ELR (cell line): ENCODE measurements at places on chromosomes 1 and 21.

GRCh38 chr1:9413071-9413876 is 120.6 kb downstream of the SPSB1 start:
- DNase-seq: peak; percentile 81

DNA sequence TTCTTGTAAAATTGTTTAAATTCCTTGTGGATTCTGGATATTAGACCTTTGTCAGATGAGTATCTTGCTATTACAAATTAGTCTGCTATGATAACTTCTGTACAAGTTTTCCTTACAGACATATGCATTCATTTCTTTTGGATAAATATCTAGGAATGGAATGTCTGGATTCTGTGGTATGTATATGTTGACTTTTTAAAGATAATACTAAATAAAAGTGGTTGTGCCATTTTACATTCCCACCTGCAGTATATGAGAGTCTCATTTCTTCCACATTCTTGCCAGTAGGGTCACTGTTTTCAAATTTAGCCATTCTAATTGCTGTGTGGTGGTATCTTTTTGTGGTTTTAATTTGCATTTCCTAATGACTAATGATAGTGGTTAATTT is 53.9 kb downstream of the SYDE2 start:
- DNase-seq: peak; percentile 43

GRCh38 chr1:175317309-175317708 is 124.7 kb upstream of the KIAA0040 start:
- no peak for DNase-seq

DNA sequence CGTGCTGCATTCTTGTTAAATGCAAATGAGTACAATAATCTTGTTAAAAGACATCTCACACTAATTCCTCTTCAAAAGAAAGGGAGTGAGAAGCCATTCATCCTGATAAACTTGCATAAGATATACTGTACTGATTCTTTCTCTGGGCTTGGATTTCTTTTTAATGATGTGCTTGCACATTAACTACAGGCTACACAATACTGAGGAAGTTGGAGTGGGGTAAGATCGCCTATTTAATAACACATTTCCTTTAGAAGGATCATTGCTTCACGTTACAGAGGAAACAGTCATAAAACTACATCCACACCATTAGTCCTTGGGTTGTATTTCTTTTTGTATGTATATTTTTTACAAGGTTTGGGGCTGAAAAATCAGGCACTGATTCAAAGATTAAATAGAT is 36.6 kb downstream of the NRIP1 start:
- no peak for DNase-seq

DNA sequence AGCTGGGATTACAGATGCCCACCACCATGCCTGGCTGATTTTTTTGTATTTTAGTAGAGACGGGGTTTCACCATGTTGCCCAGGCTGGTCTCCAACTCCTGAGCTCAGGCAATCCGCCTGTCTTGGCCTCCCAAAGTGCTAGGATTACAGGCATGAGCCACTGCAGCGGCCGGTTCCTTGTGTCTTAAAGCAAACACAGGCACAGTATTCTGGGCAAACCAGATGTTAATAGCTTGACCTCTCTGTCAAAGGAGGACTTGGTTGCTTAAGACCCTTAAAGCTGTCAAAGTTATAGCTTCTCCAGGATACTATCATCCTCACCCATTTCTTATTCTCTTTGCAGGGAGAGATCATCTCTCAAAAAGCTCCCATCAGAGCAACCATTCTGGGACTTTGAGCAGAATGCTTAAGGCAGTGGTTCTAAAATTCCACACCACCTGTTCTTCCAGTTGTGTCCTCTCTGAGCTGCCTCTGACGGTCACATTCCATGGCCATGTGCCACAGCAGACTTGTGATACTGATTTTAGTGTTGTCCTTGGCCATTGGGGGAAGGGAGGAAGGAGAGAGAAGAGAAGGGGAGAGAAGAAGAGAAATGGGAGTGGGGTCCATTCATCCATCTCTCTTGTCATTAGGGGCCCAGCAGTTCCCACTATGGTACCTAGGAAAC is 81.8 kb downstream of the PBX1 start:
- DNase-seq: no peak

- peak; percentile 4 for DNase-seq
These were observed 48.0 kb downstream of the CAPN8 start for GRCh38 chr1:223617323-223618070.

DNA sequence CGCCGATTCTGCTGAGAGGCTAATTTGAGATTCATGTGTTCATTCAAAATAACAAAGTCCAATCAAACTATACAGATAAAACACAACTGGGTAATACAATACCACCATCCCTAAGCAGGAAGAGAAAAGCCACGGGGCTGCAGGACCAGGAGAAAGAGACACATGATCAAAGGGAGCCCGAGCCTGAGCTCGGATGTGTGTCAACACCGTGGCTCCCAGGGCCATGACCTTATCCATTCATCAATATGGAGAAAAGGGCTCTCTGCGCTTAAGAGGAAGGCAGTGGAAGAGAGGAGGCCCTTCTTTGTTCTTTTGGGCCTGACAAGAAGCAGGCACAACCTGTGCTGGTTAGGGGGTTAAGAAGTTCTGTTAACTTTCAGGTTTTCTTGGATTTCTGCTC is 56.7 kb downstream of the HUNK start:
- DNase-seq: no peak

DNA sequence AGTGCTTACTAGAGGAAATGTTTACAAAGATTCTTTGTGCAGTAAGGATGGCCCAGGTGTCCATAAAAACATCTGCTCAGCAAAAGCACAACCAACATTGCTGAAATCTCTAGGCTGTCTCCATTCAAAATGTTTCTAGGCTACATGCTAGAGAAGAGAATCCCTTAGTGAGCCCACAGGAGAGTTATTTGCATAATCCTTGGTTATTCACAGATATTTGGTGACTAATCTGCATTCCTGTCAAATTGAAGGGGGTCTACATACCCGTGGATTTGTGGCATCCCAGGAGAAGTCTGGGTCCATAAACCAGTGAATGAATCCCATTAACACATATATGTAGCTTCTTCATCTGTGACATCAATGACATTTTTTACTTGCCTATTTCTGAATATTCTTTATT is 261.3 kb upstream of the ESRRG start:
- DNase-seq: no peak

DNA sequence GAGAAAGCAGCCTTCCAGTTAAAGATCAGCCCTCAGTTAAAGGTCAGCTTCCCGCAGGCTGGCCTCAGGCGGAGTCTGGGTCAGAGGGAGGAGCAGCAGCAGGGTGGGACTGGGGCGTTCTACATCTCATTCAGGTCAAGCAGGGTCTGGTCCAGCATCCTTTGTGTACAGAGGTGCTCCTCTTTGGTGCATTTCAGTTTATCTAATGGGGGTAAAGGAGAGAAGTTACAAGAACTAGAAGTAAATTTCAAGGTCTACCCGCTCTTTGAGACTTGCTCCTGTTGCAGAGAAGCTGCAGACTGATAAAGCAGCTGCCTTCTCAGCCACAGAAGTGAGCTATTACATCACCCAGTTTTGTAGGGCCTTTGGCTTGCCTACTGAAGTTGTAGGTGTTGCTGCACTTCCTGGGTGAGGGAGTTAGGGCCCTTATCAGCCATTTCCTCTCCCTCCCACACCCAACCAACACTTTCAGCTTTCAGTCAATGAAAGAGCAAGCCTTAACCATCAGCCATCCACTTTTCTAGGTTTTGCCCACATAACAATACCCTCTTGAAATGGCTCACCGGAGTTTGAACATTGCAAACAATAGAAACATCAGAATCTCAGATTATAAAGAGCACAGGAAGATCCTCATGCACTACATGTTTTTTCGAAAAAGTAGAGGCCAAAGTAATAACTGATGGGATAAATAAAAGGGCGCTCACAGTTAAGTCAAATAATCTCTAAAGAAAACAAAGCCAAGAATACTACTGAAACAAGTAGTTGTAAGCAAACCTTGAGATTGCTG is 2.8 kb upstream of the NUP210L start:
- no peak for DNase-seq

- peak; percentile 30 for DNase-seq
These were observed 39.7 kb downstream of the NEK2 start for GRCh38 chr1:211635597-211636205.

DNA sequence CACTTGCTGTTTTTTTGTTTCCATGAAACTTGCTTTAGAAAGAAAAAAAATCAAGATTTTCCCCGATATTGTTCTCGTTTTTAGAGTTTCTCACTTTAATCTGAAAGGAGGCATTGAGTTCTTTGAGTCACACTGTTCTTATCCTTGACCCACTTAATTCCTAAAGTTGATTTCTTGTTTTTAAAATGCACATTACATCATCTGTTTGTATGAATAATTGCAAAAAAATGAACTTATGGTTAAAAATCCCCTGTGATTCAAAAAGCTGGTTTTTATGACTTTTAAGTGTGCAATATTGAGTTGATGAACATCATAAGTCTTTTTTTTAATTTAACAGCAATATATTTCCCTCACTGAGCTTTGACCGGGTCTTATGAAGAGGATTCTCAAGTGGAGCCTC is 131.6 kb downstream of the SNX7 start:
- DNase-seq: peak; percentile 9

DNA sequence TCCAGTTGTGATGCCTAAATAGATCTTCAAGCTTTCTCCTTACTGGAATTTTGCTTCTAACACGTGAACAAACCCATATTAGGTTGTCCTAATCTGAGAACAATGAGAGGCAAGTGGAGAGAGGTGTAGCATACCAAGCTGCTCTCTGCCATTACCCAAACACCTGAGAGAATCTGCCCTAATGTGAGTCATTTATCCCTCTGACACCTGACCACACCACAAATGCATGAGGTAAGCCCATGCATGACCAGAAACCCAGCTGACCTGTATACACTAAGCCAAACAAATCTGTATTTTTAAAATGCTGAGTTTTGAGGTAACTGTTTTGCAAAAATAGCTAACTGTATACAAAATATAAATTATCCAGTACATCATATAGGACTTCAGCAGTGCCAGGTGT is 1458.1 kb upstream of the B3GALT2 start:
- no peak for DNase-seq

GRCh38 chr1:64775113-64775512 is 30.2 kb downstream of the RAVER2 start:
- no peak for DNase-seq

GRCh38 chr1:234214129-234214910 is 158.9 kb upstream of the COA6 start:
- peak; percentile 62 for DNase-seq

DNA sequence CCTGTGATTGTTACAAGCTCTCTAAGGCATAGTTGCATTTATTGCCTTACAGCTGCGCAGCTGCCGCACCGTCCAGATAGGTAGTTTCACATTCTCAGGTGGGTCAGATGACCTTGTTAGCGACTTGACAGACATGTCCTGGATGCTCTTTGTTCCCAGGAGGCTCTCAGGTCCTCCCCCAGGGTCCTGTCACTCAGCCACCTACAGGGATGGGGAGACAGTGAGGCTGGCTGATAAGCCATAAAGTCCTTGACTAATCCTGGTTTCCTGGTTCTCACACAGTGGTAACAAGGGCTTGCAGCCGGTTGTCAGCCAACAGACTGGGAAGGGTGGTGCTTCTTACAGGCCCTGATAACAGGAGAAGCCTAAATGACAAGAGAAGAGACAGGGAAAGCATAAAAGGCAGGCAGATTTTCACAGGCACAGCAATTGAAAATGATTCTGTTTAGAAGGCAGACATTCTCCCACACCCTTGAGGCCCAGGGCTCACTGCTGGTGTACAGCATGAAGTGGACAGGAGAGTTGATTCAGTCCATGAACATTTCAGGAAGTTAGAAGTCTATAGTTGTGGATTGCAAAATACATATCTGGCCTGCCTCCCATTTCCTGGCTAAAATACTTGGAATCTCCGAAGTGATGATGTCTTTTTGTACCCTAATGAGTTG is 2.9 kb downstream of the ARF1 start:
- DNase-seq: peak; percentile 83

DNA sequence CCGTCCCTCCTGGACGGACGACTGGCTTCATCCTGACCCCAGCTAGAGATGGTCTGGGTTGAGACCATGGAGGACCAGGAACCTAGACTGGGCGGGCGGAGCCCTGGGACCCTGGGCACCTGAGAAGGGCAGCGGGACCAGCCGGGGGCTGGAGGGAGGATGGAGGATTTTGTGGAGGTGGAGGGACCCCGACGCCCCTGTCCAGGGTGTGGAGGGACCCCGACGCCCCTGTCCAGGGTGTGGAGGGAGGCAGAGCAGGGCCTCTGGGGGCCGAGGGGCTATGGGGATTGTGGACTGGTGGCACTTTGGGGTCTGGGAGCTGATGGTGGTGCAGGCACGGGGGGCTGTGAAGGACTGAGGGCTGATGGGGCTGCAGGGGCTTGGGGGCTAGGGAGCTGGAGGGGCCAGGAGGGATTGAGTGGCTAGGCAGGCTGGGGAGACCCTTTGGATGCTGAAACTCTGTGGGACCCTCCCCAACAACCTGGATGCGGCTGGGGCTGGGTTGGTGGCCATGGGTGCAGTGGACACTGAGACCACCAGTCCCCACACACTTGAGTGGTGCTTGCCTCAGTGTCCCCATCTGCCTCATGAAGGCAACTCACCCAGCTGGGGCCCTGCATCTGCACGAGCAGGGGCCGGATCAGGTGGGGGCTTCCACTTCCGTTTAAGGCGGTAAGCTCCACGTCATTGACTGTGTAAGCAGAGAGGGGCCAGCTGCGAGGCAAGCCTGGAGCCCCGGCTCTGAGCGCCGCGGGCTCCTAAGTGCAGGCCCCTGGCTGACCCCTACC is 7.4 kb downstream of the GJC2 start:
- no peak for DNase-seq

DNA sequence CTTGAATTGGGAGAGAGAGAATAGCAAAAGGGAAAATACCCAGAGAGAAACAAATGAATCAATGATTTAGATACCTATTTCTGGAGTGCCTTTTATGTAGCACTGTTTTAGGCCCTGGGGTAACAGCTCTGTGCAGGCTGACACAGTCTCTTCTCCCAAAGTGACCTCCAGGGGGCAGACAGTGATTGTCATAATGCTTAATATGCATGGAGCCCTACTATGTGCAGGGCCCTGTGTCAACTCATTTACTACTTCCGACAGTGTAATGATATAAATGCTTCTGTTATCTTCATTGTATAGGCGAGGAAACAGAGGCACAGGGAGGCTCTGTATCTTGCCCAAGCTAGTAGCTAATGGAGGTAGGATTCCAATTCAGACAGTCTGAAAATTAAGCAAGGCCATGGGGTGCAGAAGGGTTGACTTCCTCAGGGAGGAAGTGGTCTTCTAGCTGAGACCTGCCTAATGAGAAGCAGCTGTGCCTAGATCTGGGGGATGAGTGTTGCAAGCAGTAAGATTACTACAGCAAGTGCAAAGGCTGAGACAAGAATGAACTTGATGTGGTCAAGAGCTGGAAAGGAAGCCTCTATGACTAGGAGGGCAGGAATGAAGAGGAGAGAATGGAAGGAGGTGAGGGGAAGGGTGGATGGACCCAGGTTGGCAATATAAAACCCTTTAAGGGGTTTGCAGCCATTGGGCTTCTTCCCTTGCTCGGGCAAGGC is 16.2 kb upstream of the SERINC2 start:
- DNase-seq: peak; percentile 89
